Stimulated activated CD4-positive, alpha-beta T cell treated with anti-CD3 and anti-CD28 coated beads, Interleukin-12 subunit alpha, Interleukin-12 subunit beta, amount 100 ng/mL, for 48 hours (primary cell): ENCODE measurements at places on chromosomes 5 and 9.

DNA sequence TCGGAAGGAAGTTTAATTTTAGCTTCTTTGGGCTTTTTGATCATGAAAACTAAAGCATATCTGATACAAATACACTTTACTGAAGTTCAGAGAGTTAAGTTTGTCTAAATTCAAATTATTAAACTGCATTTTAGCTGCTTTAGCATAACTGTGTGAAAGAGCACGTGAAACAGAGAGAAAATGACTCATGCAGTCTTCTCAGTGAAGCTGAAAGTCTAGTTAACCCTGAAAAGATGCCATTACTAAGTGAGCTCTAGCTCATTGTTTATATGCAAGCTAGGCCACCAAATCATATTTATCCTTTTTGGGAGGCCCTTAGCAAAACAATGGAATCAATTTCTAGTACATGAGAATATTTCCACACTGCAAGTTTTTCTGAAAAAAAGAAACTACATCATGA lies 27.6 kb downstream of the TPD52L3 start:
- DNase-seq, result no peak

DNA sequence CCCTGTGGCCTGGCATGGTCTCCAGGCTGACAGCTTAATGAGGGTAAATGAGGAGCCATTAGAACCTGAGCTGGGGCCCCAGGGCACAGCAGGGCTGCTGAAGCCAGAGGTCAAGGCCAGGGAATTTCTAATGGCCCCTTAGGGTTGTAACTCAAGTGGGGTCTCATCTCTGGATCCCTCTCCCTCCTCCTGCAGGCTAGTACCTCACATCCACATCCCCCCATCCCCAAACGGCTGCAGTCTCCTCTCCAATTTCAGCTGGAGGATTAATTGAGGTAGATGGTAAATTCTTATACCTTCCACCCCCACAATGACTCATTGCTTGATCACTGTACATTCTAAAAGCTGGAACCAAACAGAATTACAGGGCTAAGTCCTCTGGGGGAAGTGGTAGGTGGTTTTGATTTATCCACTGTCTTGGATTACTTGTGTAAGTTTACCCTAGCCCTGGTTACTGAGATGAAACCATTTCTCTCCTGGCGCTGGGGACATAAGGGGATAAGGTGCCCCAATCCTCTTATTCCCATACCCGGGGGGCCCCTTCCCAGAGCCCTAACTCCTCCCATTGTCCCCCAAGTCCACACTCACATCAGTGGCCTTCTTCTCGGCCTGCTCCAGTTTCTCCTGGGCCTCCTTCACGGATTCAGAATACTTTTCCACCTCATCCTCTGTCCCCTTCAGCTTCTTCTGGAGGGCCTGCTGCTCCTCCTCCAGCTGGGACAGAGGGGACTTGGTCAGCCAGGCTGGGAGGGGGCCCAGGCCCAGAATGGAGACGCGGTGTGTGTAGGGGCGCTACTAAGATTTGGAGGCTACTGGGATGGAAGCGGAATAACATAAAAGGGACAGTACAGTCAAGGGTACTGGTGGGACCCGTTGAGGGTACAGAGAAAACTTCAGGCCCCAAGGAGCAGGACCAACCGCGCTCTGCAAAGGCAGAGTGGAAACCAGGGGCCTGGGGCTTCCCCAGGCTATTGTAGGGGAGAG lies 875 bp downstream of the TPM2 start:
- DNase-seq, result no peak

GRCh38 chr9:99475401-99476065 lies 253.5 kb downstream of the SEC61B start:
- no peak for DNase-seq

DNA sequence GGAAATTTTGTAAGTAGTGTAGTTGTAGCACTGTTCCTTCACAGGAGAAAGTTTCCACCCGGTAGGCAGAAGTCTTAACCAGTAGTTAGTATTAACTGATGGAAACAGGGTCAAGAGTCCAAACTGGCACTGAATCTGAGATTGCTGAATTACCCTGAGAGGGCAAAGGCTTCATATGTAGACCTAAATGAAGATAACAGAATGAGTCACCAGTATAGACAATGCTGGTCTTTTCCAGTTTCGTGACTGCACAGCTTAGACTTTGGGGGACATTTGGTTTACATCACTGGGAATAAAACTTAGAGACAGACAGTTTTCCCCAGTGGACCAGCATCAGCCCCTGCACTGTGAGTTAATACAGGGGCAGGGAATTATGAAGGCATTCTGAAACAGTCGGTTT lies 60.5 kb downstream of the PCSK5 start:
- DNase-seq, result no peak

GRCh38 chr9:35464141-35465025 lies 25.5 kb upstream of the RUSC2 start:
- DNase-seq, result no peak

DNA sequence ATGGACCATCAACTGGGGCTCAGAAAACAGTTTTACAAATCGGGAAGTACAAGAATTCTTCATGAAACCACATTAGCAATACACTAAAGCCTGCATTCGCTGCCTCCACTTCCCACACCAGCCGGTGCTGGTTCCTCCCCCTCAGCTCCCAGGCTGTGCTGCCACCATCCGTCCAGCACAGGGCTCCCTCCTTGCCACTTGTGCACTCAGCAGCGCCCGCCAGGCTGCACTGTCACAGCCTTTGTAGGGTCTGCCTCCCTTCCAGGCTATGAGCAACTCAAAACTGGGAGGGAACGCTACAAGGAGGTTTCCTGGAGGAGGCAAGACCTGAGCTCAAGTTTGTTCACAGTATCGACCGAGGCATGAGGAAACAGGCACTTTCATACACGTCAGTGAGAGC lies 7.7 kb downstream of the MAPK9 start:
- no peak for DNase-seq

- DNase-seq, result no peak
Observed at GRCh38 chr5:55699041-55699688, 13.0 kb downstream of the SLC38A9 start.
